ENCODE measurements at places on chromosomes 13 and 19. TPM values are rescaled to one million over a fixed set of nuclear protein-coding genes. Genes with fewer than 3 reads are reported as not detected.

Gene LILRB3
- 0.92 TPM for total RNA-seq

Gene CYP2A6
- 0.23 TPM for total RNA-seq

Gene PRX
- total RNA-seq = 2.5 TPM

Gene DNASE2
- total RNA-seq = 7.8 TPM

Gene CBARP
- 12.9 TPM for total RNA-seq

Gene TNFSF13B
- 0.92 TPM for total RNA-seq

Gene NUP58
- 111 TPM for total RNA-seq

Gene FUZ
- total RNA-seq = 15.2 TPM

Gene LILRB4
- 2.3 TPM for total RNA-seq

Gene CCDC70
- total RNA-seq = not detected

Gene RNF225
- not detected for total RNA-seq

Gene TUBB4A
- 169 TPM for total RNA-seq

Gene ZNF790
- total RNA-seq = 21.5 TPM

Gene KANK2
- 12.2 TPM for total RNA-seq

Gene GPC5
- total RNA-seq = 54.0 TPM

Gene KIR2DL1
- total RNA-seq = not detected

Gene PNMA8B
- total RNA-seq = 33.0 TPM

Gene DPF1
- 43.8 TPM for total RNA-seq

Gene TNNT1
- 20.5 TPM for total RNA-seq

Gene ZNF581
- total RNA-seq = 7.8 TPM

Gene BICRA
- total RNA-seq = 6.2 TPM

Gene C19orf81
- total RNA-seq = not detected

Gene DLL3
- total RNA-seq = 17.5 TPM

Gene NLRP4
- under 0.01 TPM for total RNA-seq

Gene RAB3A
- 72.0 TPM for total RNA-seq

Gene DHRS12
- 7.4 TPM for total RNA-seq

Gene ZIM2
- 9.2 TPM for total RNA-seq

Gene SIGLEC12
- not detected for total RNA-seq

Gene RFPL4AL1
- total RNA-seq = not detected

Gene SIX5
- 1.8 TPM for total RNA-seq

Gene ADAMTS10
- 42.7 TPM for total RNA-seq

Gene KLK3
- not detected for total RNA-seq

Gene LIPE
- total RNA-seq = 15.2 TPM

Gene NCAN
- total RNA-seq = 241 TPM

Gene GTF2F1
- total RNA-seq = 43.6 TPM

Gene YJEFN3
- total RNA-seq = 11.1 TPM

Gene RGS9BP
- total RNA-seq = 1.6 TPM

Gene CGB2
- total RNA-seq = not detected
